Mucosa of descending colon (tissue), 3 donors: ENCODE measurements at places on chromosomes 4 and X. TPM values are rescaled to one million over a fixed set of nuclear protein-coding genes. Genes with fewer than 3 reads are reported as not detected.

DNA sequence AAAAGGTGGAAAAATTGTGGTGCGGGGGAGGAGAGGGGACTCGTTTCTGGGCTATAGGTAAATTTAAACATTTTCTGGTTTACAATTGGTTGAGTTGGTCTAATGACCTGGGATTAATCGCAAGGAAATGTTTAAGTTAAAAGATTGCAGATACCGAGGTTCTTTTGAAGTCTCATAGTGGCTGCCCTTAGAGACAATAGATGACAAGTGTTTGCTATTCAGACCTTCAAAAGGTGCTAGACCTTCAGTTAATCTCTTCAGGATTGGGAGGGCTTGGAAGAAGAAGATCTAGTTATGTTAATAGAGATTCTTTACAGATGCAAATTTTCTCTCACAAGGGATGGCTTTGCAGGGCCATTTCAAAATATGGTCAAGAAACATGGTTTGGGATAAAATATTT lies 2286.1 kb upstream of the AGA start:
- DNase-seq = no peak

The PRDM8 gene
- total RNA-seq = 10.1 TPM

The ZNF157 gene
- 0.51 TPM for total RNA-seq

The MAD2L1 gene
- total RNA-seq = 2.9 TPM
